AG08396 (cell line): ENCODE measurements at places on chromosomes 1 and 21.

DNA sequence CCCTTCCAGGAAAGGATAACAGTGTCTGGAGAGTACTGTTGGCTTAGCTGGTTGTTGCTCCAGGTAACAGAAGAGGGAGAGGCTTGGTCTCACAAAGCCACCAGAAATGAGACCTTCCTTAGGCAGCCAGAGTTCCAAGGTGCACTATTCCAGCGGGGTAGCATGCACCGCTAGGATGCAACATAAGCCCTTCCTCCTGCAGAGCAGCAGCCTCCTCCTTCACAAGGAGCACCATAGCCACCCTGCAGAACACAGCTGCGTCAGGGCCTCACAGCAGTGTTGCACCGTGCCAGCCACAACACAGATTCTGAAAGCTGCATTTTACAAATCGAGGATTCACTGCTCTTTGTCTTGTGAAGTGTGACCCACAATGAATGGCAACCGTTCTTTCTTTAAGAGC, 142.0 kb downstream of the CLIC6 start:
- DNase-seq: no peak

DNA sequence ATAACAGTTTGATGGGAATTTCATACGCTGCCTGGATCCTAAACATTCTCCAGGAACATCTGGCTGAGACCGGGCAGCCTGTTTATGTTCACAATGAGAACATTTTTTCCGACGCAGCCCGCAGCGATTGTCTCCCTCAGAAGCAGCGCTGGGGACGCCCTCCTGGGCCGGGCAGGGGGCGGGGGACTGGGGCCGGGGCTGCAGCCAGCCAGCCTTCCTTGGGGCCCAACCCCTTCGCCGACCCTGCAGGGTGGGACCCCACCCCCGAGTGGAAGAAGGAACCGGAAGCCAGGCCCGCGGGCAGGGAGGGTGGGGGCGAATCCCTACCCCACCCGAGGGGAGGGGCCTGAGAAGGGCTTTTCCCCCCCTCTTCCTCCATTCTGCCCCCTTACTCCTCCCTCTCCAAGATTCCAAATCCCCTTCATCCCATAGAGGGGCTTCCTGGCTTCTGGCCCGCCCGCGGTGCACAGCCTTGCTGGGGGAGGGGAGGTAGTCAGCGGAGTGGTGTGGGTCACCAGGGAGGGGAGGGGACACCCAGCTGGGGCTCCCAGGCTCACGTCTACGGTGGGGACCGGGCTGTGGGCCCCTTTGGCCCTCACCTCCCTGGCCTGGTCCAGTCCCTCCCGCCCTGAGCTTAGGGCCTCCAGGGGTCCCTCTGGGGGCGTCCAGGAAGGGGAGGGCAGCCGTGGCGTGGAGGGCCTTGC, 60.6 kb downstream of the WNT9A start:
- peak; percentile 79 for DNase-seq

- DNase-seq: no peak
Observed at GRCh38 chr1:19164274-19165015, 45.6 kb downstream of the UBR4 start.

- DNase-seq: no peak
Observed at GRCh38 chr1:73065339-73066041, 783.2 kb upstream of the NEGR1 start.

- DNase-seq: no peak
Observed at GRCh38 chr1:231518485-231519034, 9.9 kb upstream of the TSNAX start.

- no peak for DNase-seq
Observed at GRCh38 chr1:46411601-46412341, 17.7 kb downstream of the FAAH start.

DNA sequence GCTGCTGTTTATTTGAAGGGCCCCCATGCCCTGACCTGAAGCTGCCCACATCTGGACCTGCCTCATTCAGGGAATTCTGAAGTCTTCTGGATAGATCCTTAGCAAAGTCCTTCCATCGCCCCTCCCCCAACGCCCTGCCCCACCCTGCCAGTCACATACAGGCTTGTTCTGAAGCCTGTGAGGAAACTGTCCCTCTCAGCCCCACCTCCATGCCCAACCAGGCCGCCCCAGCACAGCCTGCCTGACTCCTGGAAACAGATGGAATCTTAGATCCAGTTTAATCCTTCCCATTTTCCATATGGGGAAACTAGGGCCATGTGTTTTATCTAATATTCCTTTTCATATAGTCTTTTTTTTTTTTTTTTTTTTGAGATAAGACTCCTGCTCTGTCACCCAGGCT, 44.5 kb upstream of the GPR37L1 start:
- no peak for DNase-seq

DNA sequence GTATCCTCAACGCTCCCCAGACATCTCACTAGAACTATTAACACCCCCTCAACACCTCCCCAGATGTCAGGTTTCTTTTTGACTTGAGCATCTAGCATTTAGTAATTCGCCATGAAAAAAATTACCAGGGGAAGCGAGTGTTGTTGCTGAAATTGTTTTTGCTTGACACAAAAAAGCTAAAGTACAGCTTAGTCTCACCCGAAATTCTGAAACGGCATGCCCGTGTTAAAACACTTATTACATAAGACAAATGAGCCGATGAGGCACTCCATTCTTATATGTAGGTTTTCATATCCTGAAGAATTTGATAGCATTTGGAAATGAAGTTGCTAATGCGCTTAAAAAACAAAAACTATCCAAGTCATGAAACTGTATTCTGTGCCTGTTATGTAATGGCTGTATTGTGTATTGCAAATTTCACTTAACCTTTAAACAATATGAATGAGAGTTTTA, 1.3 kb upstream of the NRIP1 start:
- no peak for DNase-seq

DNA sequence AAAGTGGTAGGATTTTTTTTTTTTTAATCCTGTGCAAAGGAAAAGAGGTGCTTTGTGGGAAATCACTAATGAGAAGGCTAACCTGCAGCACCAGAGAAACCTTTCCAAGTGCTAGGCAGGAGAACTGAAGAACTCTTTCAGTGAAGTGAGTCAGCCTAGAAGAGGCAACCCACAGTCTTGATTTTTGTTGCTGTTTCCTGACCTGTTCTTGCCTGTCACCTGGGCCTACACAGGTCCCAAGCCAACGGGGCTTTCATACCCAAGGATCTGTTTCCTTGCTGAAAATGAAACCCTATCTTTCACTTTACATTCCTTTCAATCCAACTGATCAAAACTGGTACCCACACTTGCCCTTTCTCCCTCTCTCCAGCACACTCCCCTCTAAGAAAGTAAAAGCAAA, 7.1 kb upstream of the IKBKE start:
- no peak for DNase-seq

- no peak for DNase-seq
Observed at GRCh38 chr1:205170532-205171269, 40.8 kb downstream of the DSTYK start.

- DNase-seq: peak; percentile 41
Observed at GRCh38 chr1:77126307-77126706, 92.9 kb downstream of the PIGK start.
